ENCODE measurements at places on chromosomes 2 and 18.
A peak's percentile ranks its signal among the peaks of the same experiment; 100 is the strongest.

GRCh38 chr2:217167531-217167930 is 307.7 kb upstream of the TNP1 start:
- no peak for DNase-seq

GRCh38 chr18:24628326-24628725 is 167.9 kb downstream of the HRH4 start:
- no peak for DNase-seq

DNA sequence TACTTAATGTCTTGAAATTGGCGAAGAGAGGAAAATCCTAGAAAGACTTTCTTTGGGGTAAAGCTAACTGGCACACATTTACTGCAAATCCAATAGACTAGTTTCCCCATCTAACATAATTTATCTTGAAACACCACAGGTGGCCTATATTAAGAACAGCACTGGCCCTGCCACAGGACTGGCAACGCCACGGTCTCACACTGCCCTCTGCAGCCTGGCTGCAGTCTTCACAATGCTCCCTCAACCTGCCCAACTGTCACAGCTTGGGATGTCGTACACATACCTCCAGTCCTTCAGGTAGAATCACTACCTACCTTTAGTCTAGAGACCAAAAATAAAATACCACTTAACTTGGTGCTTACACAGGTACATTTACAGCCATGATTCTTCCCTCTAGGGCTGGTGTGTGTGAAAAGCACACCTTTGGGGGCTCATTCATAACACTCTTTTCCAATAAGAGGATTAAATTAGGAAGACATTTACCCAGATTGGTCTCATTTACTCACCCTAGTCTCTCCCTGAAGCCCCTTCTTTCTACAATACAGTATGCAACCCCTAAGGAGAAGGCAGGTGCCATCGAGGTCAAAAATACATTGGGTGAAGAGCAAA is 222.2 kb downstream of the C1D start:
- DNase-seq, result no peak

DNA sequence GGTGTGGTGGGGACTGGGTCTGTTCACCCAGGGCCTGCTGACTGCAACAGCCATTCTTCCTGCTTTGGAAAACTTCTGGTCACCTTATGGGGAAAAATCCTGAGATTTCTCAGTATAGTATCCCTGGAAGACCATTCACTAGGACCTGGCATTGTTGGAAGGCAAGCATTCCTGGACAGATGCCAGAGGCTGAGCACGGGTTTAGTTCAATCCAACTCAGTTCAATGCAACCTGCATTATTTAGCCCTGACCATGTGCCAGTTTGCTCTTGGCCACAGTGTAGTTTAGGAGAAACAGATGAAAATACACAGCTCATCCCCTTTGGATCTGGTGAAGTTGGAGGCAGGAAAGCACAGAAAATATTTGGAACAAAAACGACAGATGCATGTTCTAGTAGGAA is 95.9 kb downstream of the LPIN1 start:
- DNase-seq, result no peak

- DNase-seq, result no peak
These were observed 1.6 kb downstream of the KANSL1L start for GRCh38 chr2:210169516-210170195.

GRCh38 chr2:27988306-27988705 is 97.8 kb downstream of the BABAM2 start:
- no peak for DNase-seq

DNA sequence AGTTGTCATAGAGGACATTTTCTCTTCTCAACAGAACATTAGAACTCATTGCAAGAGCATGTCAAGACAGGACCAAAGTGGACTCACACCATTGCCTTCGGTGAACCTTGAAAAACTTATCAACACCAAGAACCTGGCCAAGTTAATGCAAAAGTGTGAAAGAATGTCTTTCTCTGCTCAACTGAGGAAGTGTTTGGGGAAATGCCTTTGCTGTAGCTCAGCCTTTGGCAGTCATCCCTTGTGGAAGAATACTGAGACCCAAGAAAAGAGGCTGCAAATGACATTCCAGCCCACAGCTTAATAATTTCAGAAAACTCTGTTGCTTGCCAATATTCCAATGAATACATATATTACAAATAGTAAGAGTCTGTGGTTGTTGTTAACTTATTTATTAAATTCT is 728.8 kb upstream of the PIK3C3 start:
- DNase-seq, result no peak

GRCh38 chr2:146415291-146415690 is 1429.5 kb upstream of the ACVR2A start:
- no peak for DNase-seq

GRCh38 chr2:226142463-226142862 is 657.2 kb downstream of the IRS1 start:
- no peak for DNase-seq

- no peak for DNase-seq
These were observed 96.8 kb upstream of the CRACDL start for GRCh38 chr2:99032786-99033185.

- no peak for DNase-seq
These were observed 39.1 kb downstream of the NTSR2 start for GRCh38 chr2:11630855-11631254.

- DNase-seq, result no peak
These were observed 86.6 kb downstream of the MARCO start for GRCh38 chr2:119028327-119029174.

GRCh38 chr2:47033102-47033880 is 117.7 kb upstream of the MCFD2 start:
- no peak for DNase-seq

- peak; percentile 18 for DNase-seq
These were observed 60.4 kb upstream of the NABP1 start for GRCh38 chr2:191617575-191617974.

GRCh38 chr18:38241216-38241615 is 675.6 kb upstream of the CELF4 start:
- DNase-seq, result no peak

- no peak for DNase-seq
These were observed 1200.8 kb upstream of the GYPC start for GRCh38 chr2:125455110-125455509.

DNA sequence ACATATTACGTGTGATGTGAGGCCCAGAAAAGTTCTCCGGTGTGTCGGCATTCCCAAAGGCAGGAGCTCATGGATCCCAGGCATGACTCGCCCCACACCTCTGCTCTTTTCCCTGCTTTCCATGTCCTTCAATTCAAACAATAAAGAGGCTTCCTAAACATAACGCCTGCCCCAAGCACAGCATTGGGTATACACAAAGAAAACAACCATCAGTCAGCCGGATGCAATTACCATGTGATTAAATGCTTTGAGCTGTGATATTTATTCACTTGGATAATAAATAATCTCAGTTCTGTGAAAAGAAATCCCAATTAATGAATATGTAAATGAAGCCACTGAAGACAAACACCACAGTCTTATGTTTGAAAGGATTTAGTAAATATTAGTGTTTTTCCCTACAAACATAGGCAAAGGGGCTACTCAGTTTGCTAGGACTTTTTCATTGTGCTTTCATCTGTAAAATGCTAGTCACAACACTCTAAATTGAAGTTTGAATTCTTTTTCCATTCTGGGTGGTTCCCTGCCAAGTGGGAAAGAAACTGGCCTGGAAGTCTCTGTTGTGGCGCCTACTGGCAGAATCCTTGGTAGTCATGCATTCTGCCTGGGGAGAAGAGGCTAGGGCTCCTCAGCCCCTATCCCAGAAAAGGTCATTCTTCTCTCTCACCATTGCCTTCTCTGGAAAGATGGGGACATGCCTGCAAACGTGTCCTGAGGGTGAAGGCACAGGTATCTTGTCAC is 144.7 kb downstream of the COL6A3 start:
- DNase-seq, result no peak
